Activated CD8-positive, alpha-beta memory T cell treated with anti-CD3 and anti-CD28 coated beads, Interleukin-2, amount 10 ng/mL, durations not matched to agents 7 days and 5 days (primary cell): ENCODE measurements at places on chromosomes 12 and 14. TPM values are rescaled to one million over a fixed set of nuclear protein-coding genes. Genes with fewer than 3 reads are reported as not detected.

The GUCY2C gene
- not detected for total RNA-seq

The CCDC60 gene
- not detected for total RNA-seq

The TAS2R19 gene
- total RNA-seq = 1.8 TPM

The VSIG10 gene
- 14.4 TPM for total RNA-seq

The PDZRN4 gene
- not detected for total RNA-seq

The SLC17A8 gene
- total RNA-seq = not detected
